NCI-H1417 (cell line): ENCODE measurements at places on chromosomes 13 and 19.

- DNase-seq: peak; percentile 26
Measured at GRCh38 chr13:52955472-52955874, 73.1 kb upstream of the OLFM4 start.

DNA sequence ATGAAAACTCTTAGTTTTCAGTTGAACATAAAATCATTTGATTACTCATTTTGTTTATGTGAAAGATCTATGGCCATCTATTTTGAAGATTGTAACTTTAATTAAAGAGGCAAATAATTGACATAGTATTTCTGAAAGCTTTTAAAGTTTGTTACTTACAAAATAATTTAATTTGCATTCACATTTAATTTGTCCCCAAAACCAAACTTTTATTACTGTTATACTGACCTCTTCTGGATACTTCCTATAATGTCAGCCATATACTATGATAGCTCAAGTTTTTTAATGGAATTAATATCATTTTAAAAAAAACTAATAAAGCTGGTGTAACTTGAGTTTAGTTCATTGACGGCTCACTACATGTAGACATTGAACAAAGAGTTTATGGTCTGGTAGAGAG, 4.9 kb upstream of the SGCG start:
- DNase-seq: no peak

DNA sequence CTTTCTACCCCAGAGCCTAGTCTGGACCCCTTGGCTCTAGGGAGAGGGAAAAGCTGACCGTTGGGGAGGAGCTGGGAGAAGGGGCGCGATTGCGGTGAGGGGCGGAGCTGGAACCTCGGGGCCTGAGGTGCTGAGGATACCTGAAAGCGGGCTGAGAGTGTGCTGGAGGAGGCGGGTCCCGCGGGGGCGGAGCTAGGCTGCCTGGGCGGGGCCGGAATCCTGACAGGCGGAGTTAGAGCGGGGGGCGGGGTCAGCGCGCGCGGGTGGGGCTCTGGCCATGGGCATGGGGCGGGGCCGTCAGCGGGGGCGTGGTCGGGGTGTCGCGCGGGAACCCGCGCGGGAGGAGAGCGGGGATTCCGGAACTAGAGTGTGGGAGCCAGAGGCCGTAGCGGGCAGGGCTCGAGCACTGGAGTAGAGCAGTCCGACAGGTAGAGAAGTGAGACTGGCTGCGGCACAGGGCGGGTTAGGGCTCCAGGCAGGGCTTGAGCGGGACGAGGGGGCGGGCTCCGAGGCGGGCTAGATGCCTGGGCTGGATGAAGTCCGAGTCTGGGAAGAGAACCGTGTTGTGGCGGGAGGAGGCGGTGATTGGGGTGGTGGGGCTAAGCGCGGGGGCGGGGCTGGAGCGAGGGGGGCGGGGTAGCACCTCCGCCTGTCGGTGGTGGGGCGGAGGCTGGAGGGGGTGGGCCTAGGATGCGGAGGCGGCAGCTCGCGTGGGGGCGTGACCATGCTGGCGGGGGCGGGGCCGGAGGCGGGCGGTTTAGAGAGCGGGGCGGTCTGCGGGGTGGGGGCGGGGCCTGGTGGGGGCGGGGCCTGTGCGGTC, at the start of gene INAFM1:
INAFM1 (plus strand) TSS at position 815 of the 820 bp plus-strand sequence. CDS start 35 bp downstream, outside the sequence.
- peak; percentile 93 for DNase-seq

- no peak for DNase-seq
Measured at GRCh38 chr13:70849222-70849621, 741.0 kb upstream of the KLHL1 start.

DNA sequence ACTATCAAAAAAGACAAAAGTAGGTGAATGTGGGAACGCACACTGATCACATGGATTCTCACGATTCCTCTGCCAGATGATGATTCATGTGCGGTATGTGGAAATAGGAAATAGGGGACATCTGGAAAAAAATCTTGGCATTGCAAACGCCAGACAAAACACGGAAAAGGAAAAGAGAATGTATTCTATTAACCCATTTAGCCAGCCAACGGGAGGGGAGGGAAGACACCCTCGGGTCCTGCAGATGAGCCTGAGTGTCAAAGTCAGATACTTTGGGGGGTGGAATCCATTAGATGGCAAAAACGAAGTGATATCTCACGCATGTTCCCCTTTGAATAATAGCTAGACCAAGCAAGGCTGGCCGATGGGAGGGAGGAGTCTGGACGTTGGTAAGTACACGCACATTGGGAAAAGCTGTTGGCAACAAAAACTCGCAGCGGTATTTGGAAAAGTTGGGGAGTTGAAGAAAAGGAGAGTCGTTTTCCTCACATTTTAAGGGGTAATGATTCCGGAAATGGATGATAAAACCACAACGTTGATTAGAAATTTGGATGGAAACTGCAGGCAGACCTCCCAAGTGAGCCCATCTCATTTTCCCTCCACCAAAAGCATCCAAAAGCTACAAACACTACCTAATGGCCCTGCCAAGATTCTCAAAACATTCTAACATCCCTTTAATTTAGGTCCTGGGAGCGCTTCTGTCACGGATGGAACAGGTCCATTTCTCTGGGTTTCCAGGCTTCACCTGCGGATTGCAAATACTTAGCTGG, 73.6 kb downstream of the COL4A1 start:
- no peak for DNase-seq

DNA sequence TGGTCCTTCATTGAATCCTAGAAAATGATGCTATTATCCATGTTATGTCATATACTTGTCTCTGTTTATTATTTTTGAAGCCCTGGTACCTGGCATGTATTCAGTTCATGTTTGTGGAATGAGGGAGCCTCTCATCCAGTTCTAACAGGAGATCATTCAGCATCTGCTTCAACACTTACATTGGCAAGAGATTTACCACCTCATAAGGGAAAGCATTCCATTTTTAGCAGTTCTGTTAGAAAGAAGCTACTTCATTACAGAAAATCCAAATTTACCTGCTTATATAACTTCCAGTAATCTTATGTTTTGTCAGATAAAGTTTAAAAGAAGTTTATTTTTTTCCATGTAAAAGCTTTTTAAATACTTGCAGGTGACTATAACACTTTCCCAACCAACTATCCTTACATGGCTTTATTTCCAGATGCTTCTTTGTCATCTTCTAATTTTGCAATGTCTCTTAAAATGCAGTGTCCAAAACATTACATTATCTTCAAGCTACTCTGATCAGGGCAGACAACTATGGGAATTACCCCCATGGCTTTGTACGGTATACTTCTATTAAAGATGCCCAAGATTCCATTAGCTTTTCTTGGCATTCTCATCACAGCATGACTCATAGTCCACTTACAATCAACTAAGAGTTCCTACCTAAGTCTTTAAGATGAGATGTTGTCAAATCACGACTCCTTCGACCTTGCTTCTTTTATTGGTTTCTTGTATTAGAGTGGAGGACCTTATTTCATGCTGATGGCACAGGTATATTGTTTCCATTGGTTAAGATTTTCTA, 262.1 kb downstream of the PCDH9 start:
- DNase-seq: no peak

DNA sequence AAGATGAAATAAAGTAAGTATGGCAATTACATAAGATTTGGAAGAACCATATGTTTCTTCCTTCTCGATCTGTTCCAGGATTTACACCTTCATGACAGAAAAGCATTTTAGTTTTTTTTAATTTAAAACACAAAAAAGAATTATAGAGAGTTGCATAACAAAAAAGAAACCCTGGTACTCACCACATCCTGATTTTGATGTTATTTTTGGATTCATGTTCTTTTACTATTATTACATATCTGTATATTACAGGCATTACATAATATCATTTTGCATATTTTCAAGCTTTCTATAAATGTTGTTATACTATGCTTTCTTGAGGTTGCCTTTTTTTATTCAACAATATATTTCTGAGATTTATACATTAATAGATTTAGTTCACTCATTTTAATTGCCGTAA, 6.7 kb upstream of the KATNAL1 start:
- no peak for DNase-seq

GRCh38 chr19:2199861-2200623, 36.1 kb downstream of the PLEKHJ1 start:
- DNase-seq: no peak

- no peak for DNase-seq
Measured at GRCh38 chr13:102909971-102910370, 64.1 kb downstream of the ERCC5 start.

DNA sequence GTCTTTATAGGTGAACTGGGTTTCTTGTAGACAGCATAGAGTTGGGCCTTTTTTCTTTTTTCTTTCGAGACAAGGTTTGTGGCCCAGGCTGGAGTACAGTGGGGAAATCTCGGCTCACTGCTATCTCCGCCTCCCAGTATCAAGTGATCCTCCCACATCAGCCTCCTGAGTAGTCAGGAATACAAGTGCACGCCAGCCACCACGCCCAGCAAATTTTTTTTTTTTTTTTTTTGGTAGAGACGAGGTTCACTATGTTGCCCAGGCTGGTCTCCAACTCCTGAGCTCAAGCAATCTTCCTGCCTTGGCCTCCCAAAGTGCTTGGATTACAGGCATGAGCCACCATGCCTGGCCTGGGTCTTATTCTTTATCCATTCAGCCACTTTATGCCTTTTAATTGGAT, 5.1 kb upstream of the CALM3 start:
- no peak for DNase-seq

DNA sequence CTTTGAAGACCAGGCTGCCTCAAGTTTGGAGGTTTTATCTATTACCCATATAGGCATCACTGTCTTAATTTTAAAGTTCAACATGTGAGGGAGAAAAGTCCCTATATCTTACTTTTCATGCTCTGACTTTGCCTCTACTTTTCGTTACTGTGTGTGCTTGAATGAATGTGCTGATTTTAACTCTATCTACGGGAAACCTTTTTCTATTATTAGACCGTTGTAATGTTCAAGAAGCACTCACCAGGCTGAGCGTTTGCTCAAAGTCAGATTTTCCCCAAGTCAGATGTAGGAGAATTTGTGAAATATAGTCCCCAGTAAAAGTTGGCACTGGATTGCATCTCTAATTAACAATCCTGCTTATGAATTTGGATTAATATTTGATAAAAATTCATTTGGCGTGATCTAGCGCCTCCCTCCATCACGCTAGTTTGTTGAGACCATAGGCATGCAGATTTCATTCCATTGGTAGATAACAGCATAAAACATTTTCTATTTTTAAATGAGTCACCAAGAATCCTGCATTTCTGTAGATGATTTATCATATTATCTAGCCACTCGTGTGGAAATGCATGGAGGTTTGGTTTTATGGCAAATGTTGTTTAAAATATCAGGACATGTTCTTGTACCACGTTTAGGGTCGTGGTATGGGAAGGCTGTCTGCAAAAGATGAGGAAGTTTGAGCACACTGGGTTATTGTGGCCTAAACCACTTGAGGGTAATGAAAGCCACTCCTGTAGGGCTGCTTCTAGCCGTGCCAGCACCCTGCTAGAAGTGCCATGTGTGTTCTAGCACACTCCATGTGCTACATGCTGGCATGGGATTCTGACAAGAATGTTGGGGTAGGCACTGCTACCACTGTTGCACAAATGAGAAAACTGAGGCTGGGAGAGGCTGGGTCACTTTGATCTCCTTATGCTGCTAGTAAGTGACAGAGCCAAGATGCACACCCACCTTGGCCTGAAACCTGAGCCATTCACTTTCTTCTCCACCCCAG, 179.4 kb downstream of the FGF9 start:
- DNase-seq: no peak

GRCh38 chr13:112077729-112078128, 10.8 kb downstream of the SOX1 start:
- DNase-seq: no peak

GRCh38 chr13:111171629-111172028, 56.5 kb downstream of the ARHGEF7 start:
- DNase-seq: no peak
